ENCODE measurements at places on chromosomes 3 and 15. TPM values are rescaled to one million over a fixed set of nuclear protein-coding genes. Genes with fewer than 3 reads are reported as not detected.
A peak's percentile ranks its signal among the peaks of the same experiment; 100 is the strongest.

The PTX3 gene
- 13.2 TPM for total RNA-seq

The ATP13A5 gene
- total RNA-seq, result not detected

The IQCH gene
- total RNA-seq, result 2.2 TPM

The GPR62 gene
- total RNA-seq, result not detected

The CHAC1 gene
- total RNA-seq, result 18.5 TPM

The GABRG3 gene
- total RNA-seq, result not detected

The PP2D1 gene
- not detected for total RNA-seq

The PLD1 gene
- 2.8 TPM for total RNA-seq

The SPINK8 gene
- not detected for total RNA-seq

DNA sequence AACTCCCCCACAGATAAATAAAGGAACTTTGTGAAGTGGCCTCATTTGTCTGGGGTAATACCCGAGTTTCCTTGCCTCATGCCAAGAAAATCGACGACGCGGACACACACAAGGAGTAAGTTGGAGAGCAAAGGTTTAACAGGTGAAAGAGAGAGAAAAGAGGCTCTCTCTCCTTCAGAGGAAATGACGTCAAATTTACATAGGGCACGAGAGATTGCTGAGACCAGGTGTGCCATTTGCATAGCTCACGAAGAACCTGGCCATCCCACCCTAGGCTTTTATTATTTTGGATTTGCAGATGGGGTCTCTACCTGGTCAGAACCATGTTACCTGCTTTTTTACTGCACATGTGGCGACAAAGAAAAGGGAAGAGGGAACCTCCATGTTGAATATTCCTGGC, 49.3 kb upstream of the IGF2BP2 start:
- DNase-seq, result no peak

GRCh38 chr15:43329217-43329959, 985 bp downstream of the LCMT2 start:
- DNase-seq, result peak; percentile 26

GRCh38 chr3:158809642-158810041, 7.8 kb downstream of the MFSD1 start:
- DNase-seq, result no peak

GRCh38 chr3:36945333-36945980, 603 bp upstream of the TRANK1 start:
- DNase-seq, result no peak

DNA sequence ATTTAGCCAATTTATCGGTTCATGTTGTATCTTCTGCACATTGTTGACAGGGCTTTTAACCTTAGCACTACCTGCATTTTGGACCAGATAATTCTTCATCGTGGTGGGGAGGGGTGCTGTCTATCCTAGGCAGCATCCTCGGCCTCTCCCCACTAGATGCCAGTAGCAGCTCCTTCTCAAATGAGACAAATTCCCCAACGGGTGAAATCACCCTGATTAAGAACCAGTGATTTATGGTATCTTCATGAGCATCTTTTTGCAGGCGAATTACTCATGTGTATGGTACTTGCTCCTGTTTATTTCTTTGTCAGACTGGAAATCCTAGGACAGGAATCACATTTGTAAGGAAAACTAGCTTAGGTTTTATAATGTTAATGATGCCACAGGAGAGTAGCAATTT, 68.0 kb downstream of the C3orf70 start:
- no peak for DNase-seq

- DNase-seq, result no peak
Observed at GRCh38 chr3:127546554-127546953, 44.0 kb downstream of the TPRA1 start.

GRCh38 chr3:77411334-77411733, 371.4 kb downstream of the ROBO2 start:
- DNase-seq, result no peak

DNA sequence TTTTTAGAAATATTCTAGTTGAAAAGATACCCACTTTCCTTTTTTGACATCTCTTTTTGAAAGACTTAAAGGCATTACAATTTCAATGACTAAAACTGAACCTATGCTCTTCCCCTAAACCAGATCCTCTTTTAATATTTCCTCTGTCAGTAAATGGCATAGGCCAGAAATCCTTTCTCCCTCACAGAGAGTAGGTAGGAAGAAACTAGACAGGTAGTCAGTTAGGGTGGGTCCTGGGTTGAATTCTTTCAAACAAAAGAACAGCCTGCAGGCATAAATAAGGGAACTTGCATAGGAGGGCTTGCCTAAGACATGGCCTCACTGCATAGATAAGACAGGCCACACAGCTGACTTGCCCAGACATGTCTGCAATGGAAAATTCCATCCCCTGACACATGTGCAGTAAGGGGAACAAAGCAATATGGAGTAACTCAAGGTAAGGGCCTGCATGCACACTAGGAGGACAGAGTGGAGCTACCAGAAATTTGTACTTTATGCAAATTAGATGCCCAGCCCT, 23.1 kb downstream of the PLSCR5 start:
- no peak for DNase-seq

DNA sequence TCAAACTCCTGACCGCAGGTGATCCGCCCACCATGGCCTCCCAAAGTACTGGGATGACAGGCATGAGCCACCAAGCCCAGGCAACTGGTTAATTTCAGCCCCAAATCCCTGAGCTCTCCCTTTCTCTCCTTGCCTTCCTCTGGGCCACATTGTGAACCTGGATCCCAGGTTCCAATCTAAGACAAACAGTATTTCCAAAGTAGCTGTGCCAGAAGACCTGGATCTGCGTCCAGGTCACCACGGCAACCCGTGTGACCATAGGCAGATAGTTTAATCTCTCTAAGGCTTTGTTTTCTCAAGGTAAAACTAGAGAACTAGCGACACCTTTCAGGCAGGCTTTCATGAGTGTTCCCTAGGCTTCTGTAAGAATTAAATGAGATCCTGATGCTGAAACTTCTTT, 5.9 kb upstream of the RBPMS2 start:
- DNase-seq, result no peak

GRCh38 chr15:78761020-78761419, 50.2 kb downstream of the ADAMTS7 start:
- DNase-seq, result no peak

DNA sequence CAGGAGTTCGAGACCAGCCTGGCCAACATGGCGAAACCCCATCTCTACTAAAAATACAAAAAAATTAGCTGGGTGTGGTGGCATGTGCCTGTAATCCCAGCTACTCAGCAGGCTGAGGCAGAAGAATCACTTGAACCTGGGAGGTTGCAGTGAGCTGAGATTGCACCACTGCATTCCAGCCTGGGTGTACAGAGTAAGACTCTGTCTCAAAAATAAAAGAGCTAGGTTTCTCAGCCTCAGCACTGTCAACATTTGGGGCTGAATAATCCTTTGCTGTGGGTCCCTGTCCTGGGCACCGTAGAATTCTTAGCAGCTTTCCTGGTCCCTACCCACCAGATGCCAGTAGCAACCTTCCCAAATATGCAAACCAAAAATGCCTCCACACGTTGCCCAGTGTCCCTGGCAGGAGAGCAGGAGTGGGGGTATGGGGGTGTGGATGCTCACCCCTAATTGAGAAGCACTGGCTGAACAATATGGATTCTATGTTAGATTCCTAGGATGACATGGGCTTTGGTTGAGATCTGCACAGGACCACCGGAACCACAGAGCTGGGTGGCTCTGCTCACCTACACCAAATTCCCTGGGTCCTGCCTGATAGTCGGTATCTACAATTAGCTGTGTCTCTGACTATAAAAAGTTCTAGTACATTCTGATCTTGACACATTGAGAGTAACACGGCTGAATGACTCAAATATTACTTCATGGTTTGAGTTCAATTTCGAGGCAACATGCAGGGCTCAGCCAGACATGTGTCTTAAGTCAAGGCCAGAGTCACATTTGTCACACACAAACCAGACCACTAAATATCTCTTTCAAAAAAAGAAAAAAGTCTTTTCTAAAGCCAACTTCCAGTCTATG, 577.0 kb upstream of the MDFIC2 start:
- DNase-seq, result no peak

- DNase-seq, result no peak
Observed at GRCh38 chr3:126517291-126517951, at the start of gene UROC1. UROC1 (minus strand) TSS chr3:126517773; CDS start chr3:126517719, 54 bp downstream.

DNA sequence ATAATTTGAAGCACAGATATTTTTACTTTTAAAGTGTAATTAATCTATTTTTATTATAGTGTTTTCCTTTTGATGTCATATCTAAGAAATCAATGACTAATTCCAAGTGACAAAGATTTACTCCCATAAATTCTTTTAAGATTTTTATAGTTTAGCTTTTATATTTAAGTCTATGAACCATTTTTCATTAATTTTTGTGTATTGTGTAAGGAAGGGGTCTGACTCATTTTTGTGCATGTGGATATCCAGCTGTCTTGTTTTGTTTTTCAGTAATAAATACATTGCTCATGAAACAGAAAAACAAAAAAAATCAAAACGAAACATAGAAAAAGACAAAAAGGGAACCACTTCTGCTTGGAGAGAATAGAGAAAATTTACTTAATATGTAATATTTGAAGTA, 145.1 kb downstream of the EPHA6 start:
- DNase-seq, result no peak

- DNase-seq, result no peak
Observed at GRCh38 chr3:46661776-46662766, 31.4 kb downstream of the ALS2CL start.

DNA sequence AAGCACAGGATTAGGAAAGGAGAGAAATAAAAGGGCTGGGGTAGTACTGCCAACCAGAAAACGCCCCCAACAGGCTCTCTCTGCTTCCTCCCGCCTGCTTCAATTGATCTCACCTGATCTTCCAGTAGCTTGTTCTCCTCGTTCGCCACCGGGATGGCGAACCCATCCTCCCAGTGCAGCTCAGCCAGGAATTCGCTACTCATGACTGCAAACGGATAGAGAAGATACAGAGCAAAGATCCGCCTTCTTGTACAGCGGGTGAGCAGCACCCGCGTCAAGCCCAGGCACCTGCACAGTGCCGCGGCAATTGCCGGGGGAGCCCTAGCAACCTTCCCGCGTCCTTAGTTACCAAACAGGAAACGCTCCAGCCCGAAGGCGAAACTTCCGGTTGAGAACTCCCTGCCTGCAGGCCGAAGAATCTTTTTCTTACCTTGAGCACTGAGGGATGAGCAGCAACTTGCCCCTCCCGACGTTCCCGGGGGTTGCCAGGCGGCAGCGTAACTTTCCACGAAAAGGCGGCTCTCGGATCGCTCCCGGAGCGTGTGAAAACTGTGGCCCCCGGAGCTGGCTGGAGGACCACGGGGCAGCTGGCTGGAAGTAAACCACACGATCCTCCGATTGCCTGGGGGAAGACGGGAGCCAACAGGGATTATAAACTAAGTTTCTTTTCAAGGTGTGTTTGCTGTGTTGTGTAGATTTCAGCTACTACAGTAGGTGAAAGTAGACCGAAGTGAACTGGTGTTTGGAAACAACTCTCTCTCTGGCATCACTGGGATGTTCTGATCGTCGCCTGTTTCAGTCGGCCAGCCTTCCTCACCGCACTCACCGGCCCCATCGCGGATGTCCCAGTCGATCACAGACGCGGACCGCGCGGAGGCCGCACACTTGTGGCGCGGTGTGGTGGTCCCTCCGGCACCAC, at the start of gene CCDC39:
CCDC39 (minus strand) TSS at position 312 of the 919 bp plus-strand sequence; CDS start at position 203, 109 bp downstream.
- peak; percentile 53 for DNase-seq

- DNase-seq, result no peak
Observed at GRCh38 chr3:64161481-64161952, 63.7 kb downstream of the PRICKLE2 start.

GRCh38 chr3:196406811-196407470, 25.3 kb downstream of the UBXN7 start:
- peak; percentile 30 for DNase-seq

- no peak for DNase-seq
Observed at GRCh38 chr3:156865732-156866131, 39.6 kb downstream of the LEKR1 start.

DNA sequence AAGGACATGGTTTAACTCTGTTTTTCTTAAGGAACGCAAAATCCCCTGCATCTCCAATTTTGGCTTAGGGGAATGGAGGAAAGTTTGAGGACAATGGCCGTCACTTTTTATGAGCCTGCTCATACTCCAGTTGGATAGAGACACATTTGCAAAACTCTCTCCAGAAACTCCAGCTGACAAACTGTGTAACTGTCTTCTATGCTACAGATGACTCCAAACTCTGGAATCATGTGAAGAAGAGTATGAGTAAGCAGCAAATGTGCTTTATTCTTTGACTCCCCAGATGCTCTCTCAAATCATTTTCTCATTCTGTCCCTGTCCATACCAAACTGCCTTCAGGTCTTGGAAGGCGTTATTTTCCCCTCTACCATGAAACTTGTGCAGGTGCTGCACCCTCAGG, 226.5 kb upstream of the GPR149 start:
- DNase-seq, result no peak

DNA sequence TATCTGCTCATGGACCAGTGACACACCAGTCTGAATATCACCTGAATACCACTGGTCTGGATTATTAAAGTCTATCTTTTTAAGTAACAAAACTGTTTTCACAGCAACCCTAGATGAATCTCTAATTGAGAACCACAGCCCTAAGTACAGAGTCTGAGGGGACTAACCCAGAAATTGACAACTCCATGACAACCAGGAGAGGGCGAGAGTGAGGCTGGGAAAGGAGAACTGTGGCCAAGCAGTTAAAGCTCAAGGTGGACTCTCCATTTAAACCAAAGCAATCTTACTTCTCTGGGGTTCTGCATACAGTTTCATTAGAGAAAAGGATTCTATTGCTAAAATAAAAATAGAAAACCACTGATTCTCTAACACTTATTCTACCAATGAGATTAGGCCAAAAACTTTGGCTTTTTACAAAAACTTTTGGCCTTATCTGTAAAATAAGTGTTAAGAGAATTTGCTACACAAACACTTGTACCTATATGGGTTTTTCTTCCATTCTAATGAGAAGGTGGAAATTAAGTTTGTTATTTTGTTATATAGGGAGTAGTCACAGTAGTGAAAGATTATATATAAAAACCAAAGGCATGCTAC, 11.4 kb downstream of the NEK10 start:
- DNase-seq, result peak; percentile 17

GRCh38 chr3:147518465-147518864, 109.3 kb downstream of the ZIC1 start:
- no peak for DNase-seq

DNA sequence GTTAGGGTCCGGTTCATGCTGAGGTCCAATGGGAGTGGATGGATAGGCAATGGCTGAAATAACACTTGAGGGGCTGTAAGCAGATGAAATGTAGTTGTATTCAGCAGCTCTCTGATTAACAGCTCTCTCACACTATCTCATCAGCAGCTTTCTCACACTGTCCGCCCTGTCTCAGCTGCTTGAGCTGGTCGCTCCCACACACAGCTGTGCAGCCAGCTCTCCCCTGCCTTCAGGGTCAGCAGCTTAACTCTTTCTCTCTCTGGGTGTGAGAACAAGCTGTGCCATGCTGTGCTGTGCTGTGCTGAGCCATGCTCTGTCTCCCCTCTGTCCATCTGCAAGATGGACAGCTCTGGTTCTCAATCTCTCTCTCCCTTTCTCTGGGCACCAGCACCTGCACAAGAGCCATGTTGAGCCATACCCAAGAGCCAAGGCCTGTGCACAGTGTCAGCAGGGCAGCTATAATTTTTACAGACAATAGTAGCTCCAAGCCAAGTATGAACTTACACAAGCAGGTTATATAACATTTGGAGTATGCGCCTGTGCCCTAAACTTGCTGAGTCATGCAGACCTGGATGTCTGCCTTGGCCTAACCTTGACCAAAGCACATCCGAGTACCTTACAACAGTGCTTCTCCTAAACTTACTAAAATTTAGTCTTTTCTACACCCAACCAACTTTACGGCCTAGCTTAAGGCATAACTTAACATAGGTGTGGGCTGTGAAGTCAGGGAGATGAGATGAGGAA, 291.3 kb upstream of the TRIM42 start:
- DNase-seq, result peak; percentile 21

All from MG63 (cell line).